ENCODE measurements at places on chromosomes 13 and 19.
A peak's percentile ranks its signal among the peaks of the same experiment; 100 is the strongest.

GRCh38 chr19:49730166-49730565 lies 32.9 kb downstream of the TSKS start:
- no peak for DNase-seq

DNA sequence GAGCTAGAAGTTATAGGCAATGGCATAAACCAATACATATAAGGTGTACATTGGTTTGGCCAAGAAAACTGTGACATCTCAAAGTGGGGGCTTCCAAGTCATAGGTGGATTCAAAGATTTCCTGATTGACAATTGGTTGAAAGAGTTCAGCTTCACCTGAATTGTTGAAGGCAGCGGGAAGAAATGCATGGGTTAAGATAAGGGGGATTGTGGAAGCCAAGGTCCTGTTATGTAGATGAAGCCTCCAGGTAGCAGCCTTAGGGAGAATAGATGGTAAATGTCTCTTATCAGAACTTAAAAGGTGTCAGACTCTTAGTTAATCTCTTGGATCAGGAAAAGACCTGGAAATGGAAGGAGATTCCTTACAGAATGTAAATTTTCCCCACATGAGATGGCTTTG lies 26.0 kb downstream of the ATP8A2 start:
- no peak for DNase-seq

GRCh38 chr19:10417541-10418234 lies 2.6 kb upstream of the PDE4A start:
- DNase-seq, result no peak

DNA sequence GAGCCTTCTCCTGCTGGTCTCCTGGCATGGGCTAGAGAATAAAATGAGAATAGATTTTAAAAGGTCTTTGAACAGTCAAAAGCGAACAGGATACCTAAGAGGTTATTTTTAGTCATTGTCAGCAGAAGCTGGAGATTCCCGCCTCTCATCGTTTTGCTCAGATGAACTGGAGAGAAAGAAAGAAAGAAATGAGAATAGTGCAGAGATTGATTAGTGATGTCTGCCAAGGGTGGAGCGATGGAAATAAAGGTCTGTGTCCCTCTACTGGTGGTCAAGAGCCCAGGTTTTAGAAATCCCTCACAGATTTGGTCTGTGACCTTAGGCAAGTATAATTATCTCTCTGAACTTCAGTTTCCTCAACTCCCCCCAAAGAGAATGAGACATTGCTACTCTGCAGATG lies 5.3 kb downstream of the NCAN start:
- DNase-seq, result peak; percentile 49

GRCh38 chr13:112347986-112348385 lies 28.2 kb upstream of the SPACA7 start:
- no peak for DNase-seq

GRCh38 chr19:33420821-33421220 lies 47.3 kb downstream of the CEBPG start:
- no peak for DNase-seq

GRCh38 chr13:65631078-65631477 lies 1599.1 kb downstream of the PCDH9 start:
- no peak for DNase-seq

DNA sequence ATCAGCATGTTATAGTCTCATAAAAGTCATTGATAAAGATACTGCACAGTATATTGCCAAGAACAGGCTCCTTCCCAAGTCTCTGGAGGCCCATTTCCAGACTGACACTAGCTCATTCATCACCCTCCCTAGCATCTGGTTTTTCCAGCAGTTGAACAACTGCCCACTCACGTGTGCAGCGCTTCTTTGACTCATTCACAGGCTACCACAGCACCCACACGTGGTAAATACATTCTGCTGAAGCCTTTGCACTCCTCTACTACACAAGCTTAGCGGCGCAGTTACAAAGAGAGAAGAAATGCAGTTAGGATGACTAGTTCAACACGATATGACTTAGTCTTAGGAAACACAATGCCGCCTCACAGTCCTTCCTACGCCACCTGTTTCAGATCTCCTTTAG lies 87.7 kb downstream of the DOCK9 start:
- DNase-seq, result peak; percentile 59

DNA sequence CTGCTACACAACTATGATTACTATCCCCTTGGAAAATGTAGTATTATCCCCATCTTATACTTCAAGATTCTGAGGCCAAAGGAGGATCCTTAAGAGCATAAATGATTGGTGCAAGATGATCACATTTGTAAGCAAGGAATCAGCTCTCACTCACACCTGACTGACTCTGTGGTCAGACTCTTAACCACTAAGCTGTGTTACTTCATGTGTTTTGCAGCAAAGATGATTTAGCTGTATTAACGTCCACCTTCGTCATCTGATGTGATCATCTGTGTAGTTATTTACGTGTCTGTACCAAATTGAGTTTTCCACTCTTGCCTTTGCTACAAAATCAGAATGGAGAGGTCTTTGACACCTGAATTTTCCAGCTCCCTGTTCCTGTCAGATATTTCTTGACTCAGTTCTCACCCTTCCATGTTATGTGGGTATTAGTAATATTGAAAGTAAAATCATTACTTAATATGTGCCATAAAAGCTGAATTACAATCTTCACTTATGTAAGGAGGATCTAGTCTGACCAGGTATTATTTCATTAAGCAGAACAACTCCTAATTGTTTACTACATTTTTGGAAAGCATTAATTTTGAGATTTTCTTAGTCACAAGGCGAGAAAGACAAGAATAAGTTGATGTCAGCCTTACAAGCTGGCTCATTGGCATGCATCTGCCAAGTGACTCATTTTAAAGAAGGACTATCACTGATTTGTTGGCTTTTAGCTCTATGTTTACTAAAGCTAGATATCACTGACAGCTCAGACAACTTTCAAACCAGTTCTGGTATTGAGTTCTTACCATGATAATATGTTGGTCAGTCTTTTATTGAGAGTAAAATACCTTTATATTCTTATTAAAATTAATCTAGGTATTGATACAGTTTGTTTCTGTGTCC lies 1279.8 kb upstream of the PCDH9 start:
- no peak for DNase-seq

GRCh38 chr13:33624740-33625139 lies 193.2 kb upstream of the RFC3 start:
- DNase-seq, result no peak

DNA sequence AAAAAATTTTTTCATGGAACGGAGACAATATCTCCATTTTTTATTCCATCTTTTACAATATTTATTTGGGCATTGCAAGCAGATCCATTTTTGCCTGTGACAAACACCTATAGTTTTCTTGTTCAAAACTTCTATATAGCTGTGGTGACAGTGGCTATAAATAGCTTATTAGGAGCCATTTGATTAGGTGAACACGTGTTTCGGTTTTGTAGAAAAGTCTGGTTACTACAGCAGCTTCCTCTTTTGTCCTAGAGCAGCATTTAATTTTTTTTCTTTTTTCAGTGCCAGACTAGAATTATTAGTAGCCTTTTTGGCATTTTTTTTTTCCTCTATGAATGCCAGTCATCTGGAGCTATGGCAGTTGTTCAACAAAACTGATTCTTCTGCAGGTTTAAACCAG lies 123.5 kb downstream of the RXFP2 start:
- no peak for DNase-seq

DNA sequence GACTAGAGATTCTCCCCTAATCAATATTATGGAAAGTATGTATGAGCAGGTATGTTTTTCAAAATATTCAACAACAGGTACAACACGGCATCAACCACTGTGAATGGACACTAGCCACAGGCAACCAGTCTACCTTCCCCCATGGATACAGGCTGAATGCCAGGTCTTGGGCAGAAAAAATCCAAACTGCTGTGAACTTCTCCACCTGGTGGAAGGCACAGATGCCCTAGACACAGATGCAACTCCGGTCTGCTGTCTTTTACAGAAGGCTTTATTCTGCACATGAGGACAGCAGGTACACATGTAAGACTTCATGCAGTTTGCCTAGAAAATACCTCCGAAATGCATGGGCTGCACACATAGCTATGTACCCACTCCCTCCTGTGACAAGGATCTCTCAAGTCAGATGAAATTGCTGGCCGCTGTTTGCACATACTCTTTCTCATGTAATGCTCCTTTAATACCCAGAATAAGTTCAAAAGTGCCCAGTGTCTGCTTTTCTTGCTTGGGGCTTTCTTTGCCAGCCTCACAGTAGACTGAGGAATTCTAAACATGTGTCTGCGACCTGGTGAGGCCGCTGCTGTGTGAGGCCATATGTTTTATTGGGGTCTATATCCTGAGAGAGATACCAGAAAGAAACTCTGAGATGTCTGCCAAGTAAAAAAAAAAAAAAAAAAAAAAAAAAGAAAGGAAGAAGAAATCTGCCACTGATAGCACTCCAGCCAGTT lies 325.9 kb downstream of the FOXO1 start:
- DNase-seq, result peak; percentile 60

- peak; percentile 64 for DNase-seq
Observed at GRCh38 chr19:32339988-32340874, 5.2 kb upstream of the ZNF507 start.

- DNase-seq, result no peak
Observed at GRCh38 chr19:35751839-35752745, 3.7 kb downstream of the LIN37 start.

DNA sequence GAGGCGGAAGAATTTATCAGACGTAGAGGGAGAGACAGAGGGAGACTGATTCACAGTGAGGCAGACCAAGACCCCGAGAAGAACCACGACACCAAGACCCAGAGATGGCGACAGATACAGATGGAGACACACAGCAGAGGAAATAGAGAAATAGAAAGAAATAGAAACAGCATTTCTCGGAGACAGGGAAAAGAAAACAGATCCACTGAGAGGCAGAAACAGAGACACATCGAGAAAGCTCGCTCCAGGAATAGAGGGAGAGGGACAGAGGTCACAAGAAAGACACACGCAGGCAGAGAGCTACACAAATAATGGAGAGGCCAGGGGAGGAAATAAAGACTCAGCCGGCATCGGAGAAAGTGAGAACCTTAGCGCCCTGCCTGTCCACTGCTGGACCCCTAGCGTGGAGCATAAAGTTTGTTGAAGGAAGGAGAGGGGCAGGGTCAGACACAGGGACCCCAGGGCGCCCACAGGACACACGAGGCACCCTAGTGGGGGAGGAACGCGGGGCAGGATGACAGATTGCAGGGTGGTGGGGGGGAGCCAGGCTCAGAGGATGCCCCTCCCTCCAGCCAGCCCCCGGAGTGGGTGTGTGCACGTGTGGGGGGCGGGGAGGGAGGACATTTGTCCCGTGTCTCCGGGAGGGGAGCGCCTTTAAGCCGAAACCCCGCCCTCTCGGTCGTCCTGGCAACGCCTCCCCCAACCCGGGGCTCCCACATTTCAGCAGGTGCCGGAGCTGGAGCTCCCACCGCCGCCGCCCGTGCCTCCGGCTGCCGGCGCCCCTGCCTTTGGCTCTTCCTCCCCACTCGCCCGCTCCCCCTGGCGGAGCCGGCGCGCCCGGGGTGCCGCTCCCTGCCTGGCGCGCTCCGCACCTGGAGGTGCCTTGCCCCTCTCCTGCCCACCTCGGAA lies at the start of gene PRKCG:
Gene PRKCG (plus strand): TSS at position 716 of the 909 bp plus-strand sequence. CDS start 298 bp downstream, outside the sequence.
- DNase-seq, result no peak
